ENCODE measurements at places on chromosomes 7 and 10.

- DNase-seq: no peak
Observed at GRCh38 chr10:35417795-35418194, 81.5 kb downstream of the CCNY start.

DNA sequence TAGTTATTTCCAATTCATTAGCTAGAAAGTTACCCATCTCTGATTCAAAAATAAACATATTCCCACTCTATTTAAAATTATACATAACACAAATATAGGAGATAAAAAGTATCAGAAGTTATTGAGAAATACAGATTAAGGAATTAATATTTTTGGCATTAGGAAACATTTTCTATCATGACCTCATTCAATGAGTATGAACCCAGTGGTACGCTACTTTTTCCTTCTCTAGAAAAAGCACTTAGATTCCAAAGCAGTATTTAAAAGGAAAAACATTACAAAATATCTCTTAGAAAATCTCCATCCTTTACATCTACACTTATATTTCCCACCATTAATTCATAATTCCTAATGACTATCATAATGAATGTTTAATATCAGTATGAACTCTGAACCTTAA, 240.6 kb upstream of the GNAI1 start:
- DNase-seq: no peak

DNA sequence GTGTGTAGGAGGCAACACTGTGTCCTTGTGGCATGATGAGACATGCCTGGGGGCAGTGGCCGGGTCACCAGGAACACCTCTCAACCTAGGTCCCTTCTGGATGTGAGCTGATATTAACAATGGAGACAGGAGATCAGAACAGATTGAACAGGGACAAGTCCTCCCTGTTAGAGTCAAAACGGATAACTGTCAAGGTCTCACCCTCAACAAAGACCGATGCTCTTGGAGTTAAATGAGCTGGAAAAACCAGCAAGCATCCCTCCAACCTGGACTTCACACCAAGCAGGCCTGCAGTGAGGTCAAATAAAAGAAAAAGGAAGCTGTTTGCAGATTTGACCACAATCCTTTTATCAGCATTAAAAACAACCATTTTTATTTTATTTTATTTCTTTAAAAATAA, 49.0 kb downstream of the SLIT1 start:
- no peak for DNase-seq

DNA sequence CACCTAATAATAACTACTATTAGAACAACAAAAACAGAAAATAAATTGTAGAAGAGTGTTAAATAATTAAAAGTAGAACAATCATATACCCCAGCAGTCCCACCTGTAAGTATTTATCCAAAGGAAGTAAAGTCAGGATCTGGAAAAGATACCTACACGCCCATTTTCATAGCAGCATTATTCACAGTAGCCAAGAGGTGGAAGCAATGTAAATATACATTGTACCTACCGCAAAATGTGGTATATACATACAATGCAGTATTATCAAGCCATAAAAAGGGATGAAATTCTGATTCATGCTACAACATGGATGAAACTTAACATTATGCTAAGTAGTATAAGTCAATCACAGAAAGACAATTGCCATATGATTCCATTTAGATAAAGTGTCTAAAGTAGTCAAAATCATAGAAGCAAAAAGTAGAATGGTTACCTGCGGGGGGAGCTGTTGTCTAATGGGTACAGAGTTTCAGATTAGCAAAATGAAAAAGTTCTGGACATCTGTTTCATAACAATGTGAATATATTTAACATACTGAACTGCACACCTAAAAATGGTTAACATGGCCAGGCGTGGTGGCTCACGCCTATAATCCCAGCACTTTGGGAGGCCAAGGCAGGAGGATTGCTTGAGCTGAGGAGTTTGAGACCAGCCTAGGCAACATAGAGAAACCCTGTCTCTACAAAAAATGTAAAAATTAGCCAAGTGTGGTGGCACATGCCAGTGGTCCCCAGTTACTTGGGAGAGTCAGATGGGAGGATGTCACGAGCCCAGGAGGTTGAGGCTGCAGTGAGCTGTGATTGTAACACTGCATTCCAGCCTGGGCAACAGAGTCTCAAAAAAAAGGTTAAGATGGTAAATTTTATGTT, 6.0 kb upstream of the TMED4 start:
- DNase-seq: peak; percentile 4

GRCh38 chr7:88305044-88305443, 1.6 kb downstream of the STEAP4 start:
- DNase-seq: no peak

GRCh38 chr10:35674843-35675242, 32.7 kb upstream of the FZD8 start:
- DNase-seq: no peak

DNA sequence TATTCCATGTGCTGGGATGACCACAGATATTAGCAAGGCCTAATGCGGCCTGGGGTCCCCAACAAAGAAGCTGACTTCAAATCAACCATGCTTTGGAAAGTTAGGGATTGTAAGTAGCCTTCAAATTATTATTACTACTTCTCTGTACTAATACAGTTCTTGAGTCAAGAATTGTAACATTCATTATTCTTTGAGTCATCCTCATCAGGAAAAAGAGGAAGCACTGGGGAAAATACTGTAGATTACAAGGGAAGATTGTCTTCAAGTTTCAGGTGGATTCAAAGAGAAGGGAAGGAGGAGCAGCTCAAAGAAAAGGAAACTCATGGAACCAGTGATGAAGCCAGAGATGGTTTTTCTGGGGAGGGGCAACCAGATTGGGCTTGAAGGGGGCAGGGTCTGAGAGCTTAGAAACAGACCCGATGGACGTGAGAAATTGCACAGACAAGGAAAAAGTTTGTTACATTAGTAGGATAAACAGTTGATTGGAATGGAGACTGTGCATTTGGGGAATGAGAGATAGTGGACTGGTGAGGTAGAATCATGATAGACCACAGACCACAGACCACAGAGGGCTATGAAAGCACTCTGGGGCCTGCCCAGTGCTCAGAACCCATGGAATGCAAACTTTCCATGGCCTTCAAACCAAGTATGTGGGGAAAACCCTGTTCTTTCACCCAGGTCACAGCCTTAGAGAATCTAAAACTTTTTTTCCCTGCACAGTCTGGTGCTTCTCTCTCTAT, 209.9 kb downstream of the ZNF365 start:
- no peak for DNase-seq

GRCh38 chr10:128147064-128147463, 20.8 kb upstream of the MKI67 start:
- no peak for DNase-seq

DNA sequence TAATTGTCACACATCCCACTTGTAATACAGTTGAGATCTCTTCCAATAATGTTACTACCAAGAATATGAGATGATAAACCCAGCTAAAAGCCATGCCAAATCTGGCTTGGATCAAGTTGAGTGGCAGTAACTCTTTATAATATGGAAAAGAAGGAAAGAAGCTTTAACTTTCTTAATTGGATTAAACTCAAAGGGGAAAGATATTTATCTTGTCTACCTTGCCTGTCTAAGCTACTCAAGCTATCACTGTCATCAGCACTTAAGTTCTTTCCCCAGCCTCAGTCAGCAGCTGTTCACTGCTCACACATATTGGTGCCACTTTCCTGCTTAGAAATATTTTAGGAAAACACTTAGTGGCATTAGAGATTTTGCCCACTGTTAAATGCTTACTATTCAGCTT, 350.7 kb downstream of the IPMK start:
- DNase-seq: no peak

GRCh38 chr10:123796736-123797135, 94.9 kb downstream of the CPXM2 start:
- DNase-seq: no peak

DNA sequence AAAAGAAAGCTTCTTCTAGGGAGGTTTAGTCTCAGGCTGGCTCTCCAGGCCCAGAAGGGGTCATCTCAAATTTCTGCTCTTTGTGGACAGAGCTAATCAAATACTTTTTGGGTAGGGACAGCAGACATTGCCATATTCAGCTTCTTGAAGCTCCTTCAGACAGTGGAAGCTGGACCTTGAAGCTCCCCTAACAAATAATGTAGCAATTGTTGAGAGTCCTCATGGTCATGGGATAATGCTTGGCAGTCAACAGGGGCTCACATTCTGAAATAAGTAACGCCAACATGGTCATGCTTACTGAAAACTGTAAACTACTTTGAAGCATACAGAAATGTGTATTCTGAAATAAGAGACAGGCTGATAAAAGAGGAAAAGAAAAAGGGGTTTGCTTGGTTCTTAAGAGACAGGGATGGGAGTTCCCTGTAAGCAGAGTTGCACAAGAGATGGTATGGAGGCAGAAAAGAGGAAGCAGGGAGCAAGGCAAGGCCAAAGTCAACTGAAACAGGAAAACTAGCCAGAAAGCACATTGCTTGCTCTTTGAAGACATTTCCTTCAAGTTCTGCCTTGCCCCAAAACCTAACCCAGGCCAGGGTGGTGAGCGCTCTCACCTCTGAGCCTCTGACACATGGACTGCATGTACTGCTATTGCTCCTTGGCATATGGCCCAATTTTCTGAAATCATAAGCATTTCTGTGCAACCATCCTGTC, 53.1 kb upstream of the KMT2E start:
- no peak for DNase-seq

DNA sequence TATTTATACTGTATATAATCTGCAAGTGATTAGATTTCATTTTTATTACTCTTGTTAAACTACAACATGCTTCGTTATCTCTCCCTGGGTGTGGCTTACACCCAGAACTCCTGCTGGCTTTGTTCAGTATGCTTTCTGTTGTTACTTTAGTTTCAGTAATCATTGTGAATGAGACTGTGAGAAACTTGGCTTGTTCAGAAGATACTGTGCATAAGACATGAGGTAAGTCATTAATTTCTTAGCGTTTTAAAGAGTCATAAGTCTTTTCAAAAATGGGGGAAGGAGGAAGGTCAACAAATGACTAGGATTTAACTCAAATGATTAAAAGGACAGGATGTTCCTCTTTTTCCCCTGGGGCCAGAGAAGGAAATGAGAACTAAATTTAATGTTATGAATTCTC, 11.6 kb upstream of the ADD3 start:
- no peak for DNase-seq

DNA sequence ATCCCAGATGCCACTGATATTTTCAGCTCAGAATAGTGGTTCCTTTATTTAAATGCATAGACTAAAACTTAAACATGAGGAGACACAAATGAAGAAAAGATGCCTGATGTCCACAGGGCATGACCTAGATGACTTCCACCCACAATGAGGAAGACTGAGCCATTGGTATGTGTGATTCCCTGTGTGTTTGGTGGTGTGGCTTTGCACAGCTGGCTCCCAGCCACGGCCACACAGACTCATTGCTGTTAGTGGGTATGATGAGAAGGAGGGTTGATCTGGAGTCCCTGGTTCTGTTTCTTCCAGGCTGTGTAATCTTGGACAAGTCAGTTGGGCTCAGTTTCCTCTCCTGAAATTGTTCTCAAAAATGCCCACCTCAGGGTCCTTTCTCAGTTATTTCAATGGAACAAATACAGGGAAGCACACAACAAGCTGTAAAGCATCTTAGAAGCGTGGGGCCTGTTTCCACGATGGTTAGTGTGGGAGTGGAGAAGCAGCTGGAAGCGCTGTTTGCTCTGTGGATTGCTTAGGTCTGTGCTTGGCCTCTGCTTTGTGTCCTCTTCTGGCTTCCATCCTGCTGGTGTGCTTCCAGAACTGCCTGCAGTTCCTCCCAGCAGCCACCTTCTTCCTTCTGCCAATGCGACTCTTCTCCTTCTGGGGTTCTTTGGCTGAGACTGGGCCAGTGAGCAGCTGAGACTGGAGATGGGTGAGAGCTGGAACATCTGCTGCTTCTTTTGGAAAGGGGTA, 303.7 kb downstream of the BMPER start:
- no peak for DNase-seq

GRCh38 chr7:34104992-34105391, 199.7 kb downstream of the BMPER start:
- DNase-seq: no peak

GRCh38 chr7:25821225-25821624, 330.8 kb upstream of the NFE2L3 start:
- DNase-seq: no peak

DNA sequence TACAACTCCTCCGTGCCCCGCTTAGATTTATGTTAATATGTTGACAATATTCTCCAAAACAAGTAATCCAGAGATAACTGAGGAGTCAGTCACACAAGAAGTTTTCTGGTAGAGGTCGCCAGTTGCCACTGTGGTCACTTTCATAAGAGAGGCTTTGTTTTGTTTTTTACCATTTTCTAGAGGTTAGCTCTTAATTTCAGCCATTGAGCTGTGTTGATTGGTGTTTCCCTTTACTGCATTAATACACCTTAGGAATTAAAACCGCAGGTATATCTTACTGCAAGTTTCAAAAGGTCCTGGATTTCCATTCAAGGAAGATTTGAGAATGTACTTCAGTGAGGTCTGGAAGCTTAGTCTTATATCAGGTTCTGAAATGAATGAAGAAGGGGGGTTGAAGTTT, 3.5 kb downstream of the BMI1 start:
- no peak for DNase-seq

- no peak for DNase-seq
Observed at GRCh38 chr10:102775201-102775934, 31.6 kb downstream of the WBP1L start.

DNA sequence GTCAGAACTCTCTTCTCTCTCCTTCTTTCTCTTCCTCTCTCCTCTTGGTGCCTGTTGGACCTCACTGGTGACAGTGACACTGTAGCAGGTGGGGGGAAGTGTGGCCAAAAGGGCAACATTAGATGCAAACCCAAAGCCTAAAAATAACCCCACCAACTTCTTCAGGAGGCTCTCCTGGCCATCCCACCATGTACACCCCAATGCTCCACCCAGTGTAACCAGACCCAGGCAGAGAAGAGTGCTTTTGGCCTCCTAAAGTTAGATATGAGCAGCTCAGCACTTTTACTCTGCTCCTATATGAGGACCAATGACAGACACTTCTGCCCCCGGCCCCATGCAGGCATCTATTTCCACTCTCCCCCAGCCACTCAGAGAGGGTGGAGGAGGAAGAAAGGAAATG, 5.5 kb downstream of the MYOZ1 start:
- DNase-seq: no peak

DNA sequence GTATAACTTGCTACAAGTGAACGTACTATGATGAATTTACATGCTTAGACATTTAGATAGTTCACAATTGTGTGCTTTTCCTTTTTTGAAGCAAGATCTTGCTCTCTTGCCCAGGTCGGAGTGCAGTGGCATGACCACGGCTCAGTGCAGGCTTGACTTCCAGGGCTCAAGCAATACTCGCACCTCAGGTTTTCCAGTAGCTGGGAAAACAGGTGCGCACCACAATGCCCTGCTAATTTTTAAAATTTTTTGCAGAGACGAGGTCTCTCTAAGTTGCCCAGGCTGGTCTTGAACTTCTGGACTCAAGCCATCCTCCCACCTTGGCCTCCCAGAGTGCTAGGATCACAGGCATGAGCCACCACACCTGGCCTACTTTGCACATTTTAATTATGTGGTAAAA, 1.8 kb downstream of the GPR15LG start:
- no peak for DNase-seq

- DNase-seq: no peak
Observed at GRCh38 chr10:1102831-1103230, 46.6 kb downstream of the WDR37 start.

- no peak for DNase-seq
Observed at GRCh38 chr10:32481606-32482005, 35.7 kb downstream of the CCDC7 start.

GRCh38 chr10:36345807-36346206, 703.7 kb upstream of the FZD8 start:
- no peak for DNase-seq

GRCh38 chr7:7562736-7563135, 3.9 kb upstream of the MIOS start:
- DNase-seq: no peak

- DNase-seq: no peak
Observed at GRCh38 chr10:42827201-42827600, 44.6 kb downstream of the BMS1 start.

Data from NCI-H187 (cell line).